Midbrain (tissue), 1 donor: ENCODE measurements at places on chromosomes 6 and 20.

GRCh38 chr6:152669895-152670294 is 27.8 kb upstream of the MYCT1 start:
- DNase-seq, result no peak

GRCh38 chr6:3536901-3537300 is 80.1 kb upstream of the SLC22A23 start:
- no peak for DNase-seq

- DNase-seq, result no peak
These were observed 780.0 kb downstream of the BCKDHB start for GRCh38 chr6:80886475-80886874.

DNA sequence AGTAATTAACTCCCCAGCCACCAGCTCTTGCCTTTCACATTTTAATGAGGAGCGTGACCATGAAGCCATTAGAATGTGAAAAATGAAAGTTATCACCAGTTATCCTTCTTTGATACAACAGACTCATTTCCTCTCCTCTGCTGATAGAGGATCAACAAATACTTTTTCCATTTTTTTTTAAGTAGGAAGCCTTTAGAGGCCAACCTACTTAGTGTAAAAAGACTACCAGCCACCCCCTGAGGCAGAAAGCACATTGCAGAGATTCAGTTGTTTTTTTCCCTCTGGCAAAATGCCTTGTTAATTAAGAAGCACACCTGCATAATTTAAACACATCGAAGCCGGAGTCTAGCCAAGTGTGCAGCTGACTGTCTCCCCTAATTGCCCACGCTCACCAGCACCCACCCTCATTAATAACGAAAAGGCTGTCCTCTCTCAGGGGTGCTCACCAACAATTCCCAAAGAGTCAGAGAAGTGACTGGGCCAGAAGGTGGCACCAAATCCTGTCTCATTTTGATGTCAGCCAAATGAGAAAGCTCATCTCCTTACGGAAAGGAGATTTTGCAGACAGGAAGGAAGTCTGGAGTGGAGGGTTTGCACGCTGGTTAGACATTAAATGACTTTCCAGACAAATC is 60.9 kb upstream of the MC3R start:
- DNase-seq, result peak; percentile 45

GRCh38 chr6:1993042-1993441 is 252.4 kb downstream of the GMDS start:
- no peak for DNase-seq

- DNase-seq, result no peak
These were observed 58.3 kb upstream of the TMEM181 start for GRCh38 chr6:158501360-158502262.

DNA sequence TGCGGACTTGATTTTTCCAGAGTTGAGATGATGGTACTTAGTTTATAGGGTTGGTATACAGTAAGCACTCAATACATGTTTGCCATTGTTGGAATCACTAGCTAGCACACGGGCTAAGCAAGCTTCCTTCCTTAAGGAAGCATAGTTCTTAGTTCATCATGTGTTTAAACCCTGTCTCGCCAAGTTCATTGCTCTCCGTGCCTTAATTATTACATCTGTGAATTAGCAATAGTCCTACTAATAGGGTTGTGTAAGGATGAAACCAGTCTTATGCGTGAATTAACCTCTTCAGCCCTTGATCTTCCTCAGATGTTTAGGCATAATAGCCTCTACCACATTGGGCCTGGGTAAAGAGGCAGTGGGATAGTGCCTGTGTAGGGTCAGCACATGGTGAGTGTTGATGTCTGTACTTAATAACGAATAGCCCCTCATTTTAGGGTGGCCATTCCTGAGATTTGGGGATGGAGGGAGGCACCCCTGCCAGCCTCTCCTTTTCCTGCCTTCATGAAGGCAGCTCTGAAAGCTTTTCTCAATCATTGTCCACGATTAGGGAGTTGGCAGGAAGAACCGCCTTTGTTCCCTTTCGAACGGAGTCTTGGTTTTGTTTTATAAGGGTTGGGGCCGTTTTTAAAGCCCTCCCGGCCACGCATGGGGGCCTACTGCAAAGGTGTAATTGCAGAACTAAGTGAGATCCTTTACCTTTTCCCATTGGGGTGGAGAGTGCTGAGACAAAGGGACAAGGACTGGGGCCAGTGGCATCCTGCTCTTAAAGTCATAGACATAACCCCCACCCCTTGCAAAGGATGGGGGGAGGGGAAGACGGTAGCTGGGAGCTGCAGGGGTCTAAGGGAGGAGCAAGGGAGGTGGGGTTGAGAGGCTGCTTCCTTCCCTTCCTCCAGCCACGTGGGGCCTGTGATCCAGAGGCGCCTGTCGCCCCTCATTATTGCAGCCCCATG is 2.1 kb downstream of the DNMT3B start:
- no peak for DNase-seq
